ENCODE measurements at places on chromosomes 6 and 20.

GRCh38 chr6:72080260-72080941 is 194.1 kb downstream of the RIMS1 start:
- no peak for DNase-seq

GRCh38 chr6:48766349-48766748 is 655.4 kb upstream of the PTCHD4 start:
- no peak for DNase-seq

DNA sequence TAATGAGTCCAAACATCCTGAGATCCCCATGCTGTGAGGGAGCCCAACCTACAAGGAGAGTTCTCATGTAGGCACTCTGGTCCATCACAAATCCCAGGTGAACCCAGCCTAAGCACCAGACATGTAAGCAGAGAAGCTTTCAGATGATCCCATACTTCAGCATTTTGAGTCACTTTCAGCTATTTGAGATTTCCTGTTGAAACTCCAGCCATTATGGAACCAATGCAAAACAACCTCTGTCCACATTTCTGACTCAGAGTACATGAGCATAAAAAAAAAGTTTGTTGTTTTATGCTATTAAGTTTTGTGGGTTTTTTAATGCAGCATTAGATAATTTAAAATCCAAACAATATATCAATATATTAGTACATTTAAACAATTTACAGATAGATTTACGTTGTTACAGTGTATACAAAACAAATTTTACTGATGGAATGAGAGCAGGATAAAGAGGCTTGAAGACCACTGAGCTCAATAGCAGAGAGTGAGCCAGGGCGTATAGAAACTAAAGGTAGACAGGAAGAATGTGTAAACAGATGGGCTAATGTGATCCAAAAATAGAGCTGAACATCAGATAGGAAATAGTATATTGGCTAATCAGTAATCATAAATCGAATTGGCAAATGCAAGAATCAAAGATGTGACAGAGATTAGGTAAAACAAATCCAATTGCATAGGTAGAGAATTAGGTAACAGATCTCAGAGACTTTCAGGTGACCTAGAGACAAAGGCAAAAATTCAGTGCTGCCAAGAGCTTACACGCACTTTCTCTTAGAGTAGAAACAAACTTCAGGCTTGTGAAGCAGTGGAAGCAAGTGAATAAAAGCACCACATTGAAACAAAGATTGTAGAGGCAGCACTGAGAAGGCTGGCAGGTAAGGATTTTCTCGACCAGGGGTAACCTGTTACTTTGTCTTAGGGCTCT is 36.2 kb upstream of the PLCB1 start:
- DNase-seq: no peak

GRCh38 chr6:137699031-137699683 is 167.9 kb upstream of the TNFAIP3 start:
- peak; percentile 25 for DNase-seq

GRCh38 chr6:166626177-166627032 is 646 bp downstream of the RPS6KA2 start:
- peak; percentile 22 for DNase-seq
